ENCODE measurements at places on chromosomes 11 and 22. TPM values are rescaled to one million over a fixed set of nuclear protein-coding genes. Genes with fewer than 3 reads are reported as not detected.

DNA sequence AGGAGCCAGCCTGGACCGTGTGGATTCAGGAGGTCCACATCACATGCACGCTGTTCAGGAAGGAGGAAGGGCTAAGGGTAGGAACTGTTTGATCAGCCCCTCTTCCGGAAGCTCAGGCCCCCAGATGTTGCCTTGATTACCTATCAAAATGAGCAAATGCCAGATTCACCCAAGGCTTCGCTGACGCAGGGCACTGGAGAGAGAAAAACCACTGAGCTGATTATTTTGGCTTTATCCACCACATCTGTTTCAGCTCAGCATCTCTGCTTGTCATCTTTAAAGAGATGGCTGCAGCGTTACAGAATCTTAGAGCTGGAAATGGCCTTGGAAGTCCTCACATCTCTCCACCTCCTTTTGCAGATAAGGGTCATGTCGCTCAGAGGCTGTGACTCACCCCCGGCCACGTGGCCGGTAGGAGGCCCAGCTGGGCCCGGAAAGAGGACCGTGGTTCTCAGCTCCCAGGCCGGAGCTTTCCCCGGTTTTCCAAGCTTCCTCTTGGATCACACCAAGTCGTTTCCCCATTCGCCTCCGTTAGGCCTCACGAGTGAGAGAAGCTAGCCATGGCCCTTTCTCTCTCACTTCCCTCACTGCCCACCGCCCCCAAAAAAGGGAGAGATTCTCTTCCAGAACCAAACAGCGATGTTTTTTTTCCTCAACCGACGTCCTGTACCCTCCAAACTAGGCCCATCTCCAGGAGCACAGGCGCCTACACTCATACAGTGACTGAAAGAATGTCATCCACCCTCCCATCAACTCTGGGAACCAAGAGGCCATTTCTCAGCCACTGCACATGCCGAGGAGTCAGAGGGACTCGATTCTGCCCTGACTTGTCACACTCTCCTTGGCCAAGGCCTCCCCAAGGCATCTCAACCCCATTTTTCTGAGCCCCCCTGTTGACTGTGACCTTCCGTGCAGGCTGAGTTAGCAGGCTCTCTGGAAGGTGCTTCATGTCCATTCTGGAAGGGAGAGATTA, 37.6 kb downstream of the LIF start:
- peak; percentile 63 for DNase-seq

DNA sequence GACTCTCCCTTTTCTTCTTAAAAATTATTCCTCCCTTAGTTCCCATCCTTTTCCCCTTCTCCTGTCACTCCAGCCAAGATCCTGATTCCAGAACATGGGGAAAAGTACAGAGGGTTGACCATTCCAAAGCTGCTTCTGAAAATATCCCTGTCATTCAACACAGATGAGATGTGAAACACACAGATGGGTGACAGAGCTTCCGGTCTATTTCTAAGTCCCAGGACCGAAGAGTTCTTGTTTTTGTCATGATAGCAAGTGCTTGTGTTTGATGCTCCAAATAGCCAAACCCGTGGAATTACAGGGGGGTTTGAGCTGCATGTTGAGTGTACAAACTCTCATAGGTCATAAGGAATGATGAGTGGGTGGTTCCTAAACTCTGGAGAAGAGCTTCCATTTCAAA, 57.9 kb downstream of the PARVA start:
- DNase-seq: peak; percentile 21

DNA sequence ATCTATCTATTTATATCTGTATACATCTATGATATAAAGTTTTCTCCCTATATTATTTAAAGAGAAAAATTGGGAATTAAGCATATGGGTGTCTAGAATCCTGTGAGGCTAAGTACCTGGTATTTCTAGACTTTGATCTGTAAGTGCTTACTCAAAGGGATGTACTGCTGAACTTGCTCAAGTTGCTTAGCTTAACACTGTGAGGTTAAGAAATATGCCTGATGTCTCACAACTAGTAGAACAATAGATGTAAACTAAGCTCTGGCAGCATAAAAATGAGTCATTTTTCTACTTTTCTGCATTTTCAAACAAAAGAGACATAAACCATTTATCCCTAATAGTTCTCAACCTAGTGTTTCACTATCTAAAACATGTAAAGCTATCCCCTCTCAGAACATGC, 744.4 kb upstream of the ANO3 start:
- no peak for DNase-seq

GRCh38 chr11:62018981-62019664, 51.7 kb upstream of the FTH1 start:
- no peak for DNase-seq

The TENM4 gene
- 27.2 TPM for total RNA-seq

The CHCHD10 gene
- 17.1 TPM for total RNA-seq

Data from skin of body (tissue), 3 donors.